ENCODE measurements at places on chromosomes 2 and 18.

DNA sequence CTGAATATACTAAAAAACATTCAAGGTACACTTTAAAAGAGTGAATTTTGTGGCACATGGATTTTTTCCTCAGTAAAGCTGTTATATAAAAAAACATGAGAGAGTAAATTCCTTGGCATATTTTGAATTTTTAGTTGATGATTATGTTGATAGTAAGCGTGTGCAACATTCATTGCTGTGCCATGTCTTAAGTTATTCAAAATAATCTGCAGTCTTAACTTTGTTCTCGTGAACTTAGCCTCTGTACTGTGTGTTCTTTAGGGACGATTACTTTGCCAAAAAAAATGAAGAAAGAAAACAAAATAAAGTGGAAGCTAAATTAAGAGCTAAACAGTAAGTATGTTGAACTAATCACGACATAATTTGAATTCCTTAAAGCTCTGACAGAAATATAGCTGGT is 9.6 kb downstream of the SSB start:
- DNase-seq: no peak

- no peak for DNase-seq
These were observed 165.7 kb upstream of the PXDN start for GRCh38 chr2:1910021-1910420.

GRCh38 chr18:72692595-72692994 is 148.5 kb upstream of the CBLN2 start:
- DNase-seq: no peak

DNA sequence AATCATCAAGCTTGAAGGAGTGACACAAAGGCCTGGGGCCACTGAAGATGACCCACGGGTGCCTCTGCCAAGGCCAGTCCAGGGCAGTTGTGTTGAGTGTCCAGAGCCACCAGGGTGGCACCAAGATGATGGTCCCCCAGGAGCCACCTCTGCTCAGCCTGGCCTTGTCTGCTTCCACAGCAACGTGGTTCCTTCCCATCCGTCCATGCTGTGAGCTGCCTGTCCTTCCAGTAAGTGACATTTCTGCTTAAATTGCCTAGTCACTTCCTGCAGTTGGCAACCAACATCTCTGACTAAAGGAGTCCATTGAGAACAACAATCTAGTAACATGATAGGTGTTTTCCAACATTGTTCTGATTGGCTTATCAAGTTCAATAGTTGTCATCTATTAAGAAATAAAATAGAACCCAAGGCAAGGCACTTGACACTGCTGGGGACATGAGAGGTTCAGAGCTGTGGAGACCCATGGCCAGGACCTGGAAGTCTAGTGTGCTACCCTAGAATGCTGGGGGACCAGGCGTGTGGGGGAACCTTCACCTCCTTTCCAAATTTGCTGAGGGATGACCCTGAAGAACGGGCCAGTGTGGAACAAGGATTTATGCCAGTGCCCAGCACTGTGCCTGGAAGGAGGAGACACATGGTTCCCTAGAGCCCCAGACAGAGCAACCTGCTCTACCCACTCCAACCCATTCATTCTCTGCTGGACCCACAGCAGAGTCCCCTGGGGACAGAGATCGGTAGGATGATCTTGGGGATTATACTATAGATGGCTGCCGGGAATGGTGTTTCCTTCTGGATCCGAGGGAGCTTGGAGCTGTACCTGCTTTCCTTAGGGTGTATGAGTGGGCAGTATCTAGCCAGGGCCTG is 98.9 kb upstream of the EPC2 start:
- DNase-seq: no peak

GRCh38 chr2:231593666-231594065 is 1.0 kb downstream of the TEX44 start:
- DNase-seq: no peak

DNA sequence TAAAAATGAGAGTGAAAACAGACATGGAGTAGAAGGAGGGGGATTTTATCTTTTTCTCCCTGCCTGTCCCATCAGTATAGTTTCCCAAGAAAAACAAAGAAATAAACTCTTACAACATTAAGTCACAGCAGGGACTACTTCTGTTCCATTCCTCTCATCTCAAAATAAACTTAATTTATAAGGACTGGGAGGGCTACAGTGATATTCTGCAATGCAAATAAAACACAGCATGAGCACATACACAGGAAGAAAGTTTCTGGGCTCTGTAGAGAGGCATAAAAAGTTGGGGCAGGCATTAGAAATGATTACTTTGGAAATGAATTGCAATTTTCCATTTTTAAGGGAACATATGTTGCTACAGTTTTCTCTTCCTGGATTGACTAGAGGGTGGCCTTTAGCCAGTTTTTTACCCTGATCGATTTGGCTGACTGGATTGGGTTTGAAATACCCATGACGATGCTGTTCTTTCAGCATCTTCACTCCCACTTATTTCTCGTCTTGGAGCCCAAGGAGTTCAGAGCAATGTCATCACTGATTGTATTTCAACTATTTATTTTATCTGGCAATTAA is 157.1 kb downstream of the ACTR3 start:
- no peak for DNase-seq

DNA sequence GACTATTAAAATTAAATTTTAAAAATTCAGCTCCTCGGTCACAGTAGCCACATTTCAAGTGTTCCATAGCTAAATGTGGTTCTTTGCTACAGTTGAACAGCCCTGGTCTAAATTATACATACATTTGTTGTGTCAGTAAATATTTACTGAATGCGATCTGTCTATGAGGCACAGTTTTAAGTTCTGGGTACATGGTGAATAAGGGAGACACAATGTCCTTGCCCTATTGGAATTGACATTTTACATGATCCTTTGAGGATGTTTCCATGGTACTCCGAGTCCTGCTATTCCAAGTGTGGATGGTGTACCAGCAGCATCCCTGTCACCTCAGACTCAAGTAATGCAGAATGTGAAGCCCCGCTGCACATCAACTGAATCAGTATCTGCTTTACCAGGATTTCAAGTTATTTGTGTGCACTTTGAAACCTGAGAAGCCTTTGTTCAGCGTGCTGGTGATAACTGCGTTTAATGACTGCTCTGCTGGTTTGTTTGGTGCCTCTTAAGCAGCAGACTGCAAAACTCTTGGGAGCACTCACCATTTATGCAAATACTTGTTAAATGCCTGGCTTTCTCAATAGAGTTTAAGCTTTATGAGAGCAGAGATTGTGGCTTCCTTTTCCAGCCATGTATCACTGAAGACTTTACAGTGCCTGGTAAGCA is 1.5 kb downstream of the GALNT1 start:
- no peak for DNase-seq

GRCh38 chr18:28043631-28044030 is 133.3 kb downstream of the CDH2 start:
- no peak for DNase-seq

DNA sequence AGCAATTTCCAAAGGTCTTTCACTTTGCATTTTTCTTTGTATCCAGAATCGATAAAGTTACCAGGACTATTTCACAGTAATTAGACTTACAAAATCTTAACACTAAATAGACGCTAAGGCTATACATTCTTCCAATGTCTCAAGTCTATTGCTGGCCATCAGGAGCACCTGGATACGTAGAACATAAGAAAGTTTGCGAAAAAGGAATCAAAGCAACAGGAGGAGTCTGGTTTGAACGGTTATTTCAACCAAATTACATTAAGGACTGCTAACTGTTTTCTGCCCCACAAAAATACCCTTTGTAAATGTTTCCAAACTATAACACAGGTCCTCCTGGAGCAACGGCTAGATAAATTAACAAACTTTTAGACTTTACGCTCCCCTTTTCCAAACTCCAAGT is 1.4 kb upstream of the HNRNPA3 start:
- no peak for DNase-seq

DNA sequence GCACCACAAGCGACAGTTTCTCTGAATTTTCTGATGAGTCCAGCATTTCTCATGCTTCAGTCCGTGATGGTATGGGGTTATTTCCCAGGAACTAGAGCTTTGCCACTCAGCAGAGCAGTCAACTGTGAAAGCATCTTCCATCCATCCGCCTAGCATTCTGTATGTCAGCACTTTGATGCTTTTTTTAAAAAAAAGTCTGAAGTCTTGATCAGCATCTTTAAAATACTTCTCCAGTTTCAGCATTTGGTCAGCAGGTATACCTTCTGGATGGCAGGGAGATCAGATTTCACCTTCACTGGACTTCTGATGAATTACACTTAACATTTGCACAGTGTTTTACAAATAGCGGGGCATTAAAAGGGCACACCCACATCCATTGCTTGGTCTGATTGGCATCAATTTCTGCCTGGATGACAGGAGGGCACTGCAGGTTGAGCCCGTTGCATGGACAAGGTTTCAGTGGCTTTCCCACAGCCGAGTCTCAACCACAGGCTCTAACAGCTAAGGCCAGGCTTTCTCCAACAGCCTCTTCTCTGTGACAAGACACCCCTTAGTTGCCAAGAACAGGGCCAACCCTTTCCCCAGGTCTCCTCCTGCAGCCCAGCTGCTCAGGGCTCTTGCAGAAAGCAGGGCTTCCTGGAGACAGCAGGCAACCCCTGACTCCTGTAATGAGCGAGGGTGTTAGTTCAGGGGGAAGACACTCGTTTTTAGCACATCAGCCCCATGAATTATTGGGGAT is 54.0 kb downstream of the EMILIN2 start:
- no peak for DNase-seq
